Motor neuron (in vitro differentiated cells): ENCODE measurements at places on chromosomes 7 and 10. TPM values are rescaled to one million over a fixed set of nuclear protein-coding genes. Genes with fewer than 3 reads are reported as not detected.

DNA sequence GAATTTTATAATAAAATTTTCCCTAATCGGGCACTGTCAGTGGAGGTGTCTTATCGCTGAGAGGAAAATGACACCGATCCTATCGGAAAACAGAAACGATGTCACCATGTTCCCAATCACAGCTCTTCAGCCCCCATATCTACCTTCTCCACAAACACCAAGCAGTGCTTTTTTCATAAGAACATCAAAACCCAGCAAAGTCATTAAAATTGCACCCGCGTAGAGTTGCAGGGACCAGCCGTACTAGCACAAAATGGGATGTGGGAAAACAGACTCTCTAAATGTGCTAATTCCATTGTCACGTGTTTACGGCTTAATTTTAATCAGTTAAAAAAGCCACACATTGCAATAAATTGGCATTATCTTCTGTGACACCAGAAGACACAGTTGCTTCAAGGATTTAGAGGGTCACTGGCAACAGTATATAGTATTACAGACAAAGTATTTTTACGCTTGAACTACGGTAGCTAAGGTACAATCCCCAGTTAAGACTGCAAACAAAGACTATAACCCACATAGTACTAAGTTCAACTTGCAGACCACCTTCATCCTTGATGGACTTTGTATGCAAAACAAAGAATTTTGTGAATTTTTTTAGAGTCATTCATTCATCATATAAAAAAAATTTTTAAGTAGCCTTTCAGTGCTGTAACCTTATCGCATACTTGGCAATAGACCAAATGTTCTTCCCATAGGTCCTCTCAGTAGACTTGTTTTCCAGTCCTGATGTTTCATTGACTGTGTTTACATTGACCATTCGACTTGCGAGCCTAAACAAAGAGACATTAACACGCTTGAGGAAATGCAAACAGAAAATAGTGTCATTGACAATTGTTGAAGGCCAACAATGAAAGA is 116.0 kb downstream of the VTI1A start:
- ATAC-seq = no peak

The ZNF425 gene
- total RNA-seq = 4.5 and 5.5 TPM in 2 replicates

- ATAC-seq = no peak
Measured at GRCh38 chr10:25869067-25869591, 64.9 kb upstream of the MYO3A start.

- ATAC-seq = no peak
Measured at GRCh38 chr10:75841266-75841665, 409.8 kb downstream of the LRMDA start.

DNA sequence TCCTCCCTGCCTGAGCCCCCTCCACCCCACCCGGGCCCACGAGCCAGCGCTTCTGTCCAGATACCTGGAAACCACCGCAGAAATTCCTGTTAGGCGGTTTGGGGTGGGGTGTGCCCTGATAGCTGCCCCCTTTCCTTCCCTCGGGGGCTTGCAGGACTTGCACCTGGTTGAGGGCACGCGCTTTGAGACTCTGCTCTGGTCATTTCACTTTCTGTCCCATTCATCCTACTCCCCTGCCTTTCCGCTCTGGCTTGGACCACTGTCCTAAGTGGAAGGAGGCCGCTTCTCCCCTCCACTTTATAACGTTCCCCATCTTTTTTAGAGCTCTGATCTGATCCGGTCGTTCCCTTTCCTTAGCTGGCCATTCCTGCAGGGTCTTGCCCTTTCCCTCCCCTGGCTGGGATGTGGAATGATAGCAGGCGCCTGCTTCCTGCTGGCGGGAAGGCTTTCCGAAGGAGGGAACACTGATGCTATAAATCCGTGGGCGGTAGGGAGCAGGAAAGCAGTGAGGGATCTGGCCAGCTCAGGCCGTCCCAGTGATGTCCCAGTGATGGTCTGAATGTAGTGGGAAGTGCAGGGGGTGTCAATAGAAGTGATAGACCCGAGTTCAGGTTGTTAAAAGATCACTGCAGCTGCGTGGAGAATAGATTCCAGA is 852 bp upstream of the PRKAR1B start:
- no peak for ATAC-seq

GRCh38 chr7:149293338-149293737 is 31.3 kb downstream of the ZNF783 start:
- no peak for ATAC-seq

The PARP12 gene
- 1.6 and 2.6 TPM in 2 replicates for total RNA-seq

The TUBAL3 gene
- 0.13 TPM in 1 of 2 replicates, not detected in the other for total RNA-seq

- ATAC-seq = no peak
Measured at GRCh38 chr7:14628516-14628915, 274.0 kb downstream of the DGKB start.

- ATAC-seq = no peak
Measured at GRCh38 chr7:148733496-148733895, 34.8 kb downstream of the CUL1 start.

The HOXA7 gene
- 12.2 and 14.0 TPM in 2 replicates for total RNA-seq

- ATAC-seq = no peak
Measured at GRCh38 chr10:94420516-94420915, 18.2 kb downstream of the TBC1D12 start.

DNA sequence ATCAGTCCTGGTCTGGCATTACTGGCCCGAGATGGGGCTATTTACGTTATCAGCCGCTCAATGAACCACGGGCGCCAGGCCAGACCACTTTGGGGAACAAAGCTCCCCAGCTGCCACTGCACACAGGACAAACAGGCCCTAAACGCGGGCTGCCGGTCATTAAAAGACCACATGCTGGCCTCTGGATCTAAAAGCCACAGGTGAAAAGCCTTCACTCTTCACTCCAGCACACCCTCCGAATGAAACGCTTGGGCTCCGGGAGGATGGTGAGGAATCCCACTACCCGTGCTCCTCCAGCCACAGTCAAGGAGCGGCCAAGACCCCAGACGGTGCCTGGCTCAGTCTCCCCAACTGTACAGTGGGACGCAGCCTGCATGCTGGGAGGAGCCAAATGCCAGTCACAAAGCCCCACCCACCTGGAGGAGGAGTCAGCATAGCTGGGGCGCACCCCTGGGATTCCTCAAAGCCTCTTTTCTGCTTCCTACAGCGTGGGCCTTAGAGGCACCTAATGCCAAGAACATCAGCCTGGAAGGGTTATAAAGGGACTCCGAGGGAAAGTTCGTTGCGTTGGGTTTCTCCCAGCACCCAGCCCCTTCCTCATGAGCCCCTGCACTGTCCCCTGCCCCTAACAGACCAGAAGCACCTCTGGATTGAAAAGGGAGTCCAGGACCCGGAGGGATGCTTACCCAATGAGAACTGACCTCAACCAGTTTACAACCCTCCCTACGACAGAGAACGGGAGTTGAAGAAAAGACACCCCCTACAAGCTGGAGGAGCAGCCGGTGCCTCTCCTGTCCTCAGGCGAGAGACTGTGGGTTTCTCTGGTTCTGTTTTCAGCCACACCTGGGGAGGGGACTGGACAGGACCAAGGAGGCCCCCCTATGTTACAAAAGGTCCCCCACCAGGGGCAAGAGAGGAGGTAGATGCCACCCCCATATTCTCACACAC is 4.7 kb downstream of the PDGFA start:
- ATAC-seq = no peak

The RNF148 gene
- total RNA-seq = 0.23 and 0.42 TPM in 2 replicates

- no peak for ATAC-seq
Measured at GRCh38 chr10:108597031-108597430, 1326.3 kb downstream of the XPNPEP1 start.

- ATAC-seq = peak; percentile 98
Measured at GRCh38 chr10:15725603-15726002, 5.9 kb upstream of the ITGA8 start.

GRCh38 chr7:18177815-18178660 is 150.4 kb upstream of the PRPS1L1 start:
- ATAC-seq = no peak
